ENCODE measurements at places on chromosomes 6 and 20.

GRCh38 chr20:10297684-10298240 is 79.1 kb downstream of the SNAP25 start:
- DNase-seq = no peak

- no peak for DNase-seq
Observed at GRCh38 chr6:30238178-30238795, 25.1 kb upstream of the TRIM26 start.

DNA sequence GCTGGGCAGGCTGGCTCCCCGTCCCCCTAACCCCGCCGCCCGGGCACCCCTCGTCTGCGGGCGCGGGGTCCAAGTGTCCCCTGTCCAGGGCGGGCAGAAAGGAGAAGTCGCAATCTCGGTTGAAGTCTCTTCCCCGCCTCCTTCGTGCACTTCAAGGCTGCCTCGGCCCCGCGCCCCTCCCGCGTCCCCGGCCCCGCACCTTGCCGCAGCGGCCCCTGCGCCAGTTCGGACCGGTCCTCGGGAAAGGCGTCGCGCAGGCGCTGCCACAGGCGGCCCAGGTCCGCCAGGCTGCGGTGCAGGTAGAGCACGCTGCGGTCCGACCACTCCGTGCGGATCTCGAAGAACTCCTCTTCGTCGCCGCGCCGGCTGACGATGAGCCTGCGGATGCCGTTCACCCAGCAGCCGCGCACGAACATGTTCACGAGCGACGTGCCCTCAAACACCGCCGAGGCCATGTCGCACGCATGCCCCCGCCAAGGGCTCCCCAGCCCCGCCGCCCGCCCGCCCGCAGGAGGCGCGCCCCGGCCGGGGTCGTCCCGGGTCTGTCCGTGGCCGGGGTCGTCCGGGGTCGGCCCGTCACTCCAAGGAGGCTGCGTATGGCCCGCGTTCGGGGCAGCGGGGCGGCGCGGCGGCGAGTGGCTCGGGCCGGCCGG is at the start of gene PXDC1:
Gene PXDC1 (minus strand): TSS at position 637 of the 653 bp plus-strand sequence. CDS start 182 bp downstream, at position 455.
- DNase-seq = peak; percentile 27

GRCh38 chr6:107075951-107076381 is 39.3 kb downstream of the BEND3 start:
- DNase-seq = peak; percentile 32

All from hindlimb muscle (tissue), 1 donor.